ENCODE measurements at places on chromosomes 2 and 18. TPM values are rescaled to one million over a fixed set of nuclear protein-coding genes. Genes with fewer than 3 reads are reported as not detected.

Gene KCNG3
- 0.07 TPM for total RNA-seq

Gene OSR1
- 0.45 TPM for total RNA-seq

Gene ONECUT2
- total RNA-seq: 8.2 TPM

Gene HRH4
- total RNA-seq: not detected

Gene TOGARAM2
- not detected for total RNA-seq

Data from neural crest cell (in vitro differentiated cells).